Activated T-helper 2 cell treated with anti-CD3 and anti-CD28 coated beads, Interferon-gamma antibody, Interleukin-2, Interleukin-4, amounts not matched to agents 10 μg/mL and 5 μg/mL and 100 μg/mL, durations not matched to agents 14 hours and 24 hours and 36 hours (primary cell): ENCODE measurements at places on chromosomes 6 and 20.
A peak's percentile ranks its signal among the peaks of the same experiment; 100 is the strongest.

DNA sequence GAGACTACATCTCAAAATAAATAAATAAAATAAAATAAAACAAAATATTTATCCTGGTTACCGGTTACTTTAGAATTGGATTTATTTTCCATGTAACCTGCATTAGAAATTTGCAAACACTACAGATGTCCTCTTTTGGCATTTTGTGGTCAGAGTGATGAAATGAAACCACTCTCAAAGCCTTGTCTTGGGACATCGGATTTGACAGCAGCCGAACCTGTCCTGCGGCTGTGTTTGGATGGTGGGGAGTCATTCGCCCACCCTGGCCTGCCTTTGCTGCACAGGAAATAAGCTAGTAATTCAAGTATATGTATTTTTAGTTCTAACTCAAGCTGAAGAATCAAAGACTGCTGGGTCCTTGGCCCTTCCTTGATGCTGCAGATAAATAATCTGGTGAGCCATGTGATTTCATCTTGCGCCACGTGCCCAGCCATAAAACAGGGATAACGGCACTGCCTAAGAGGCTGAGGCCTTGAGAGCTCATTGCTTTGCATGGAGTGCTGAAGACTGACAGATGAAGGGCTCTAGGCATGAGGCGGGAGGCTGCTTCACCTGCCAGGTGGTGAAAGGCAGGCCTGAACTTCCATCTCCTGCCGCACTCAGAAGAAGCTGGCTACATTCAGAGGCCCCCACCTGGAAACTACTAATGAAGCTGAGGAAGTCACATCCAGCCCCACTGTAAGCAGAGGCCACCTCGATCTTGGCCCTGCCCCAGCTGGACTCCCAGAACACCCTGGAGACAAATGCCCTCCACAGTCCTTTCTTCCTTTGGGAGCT lies 76.9 kb downstream of the NOL4L start:
- no peak for DNase-seq

DNA sequence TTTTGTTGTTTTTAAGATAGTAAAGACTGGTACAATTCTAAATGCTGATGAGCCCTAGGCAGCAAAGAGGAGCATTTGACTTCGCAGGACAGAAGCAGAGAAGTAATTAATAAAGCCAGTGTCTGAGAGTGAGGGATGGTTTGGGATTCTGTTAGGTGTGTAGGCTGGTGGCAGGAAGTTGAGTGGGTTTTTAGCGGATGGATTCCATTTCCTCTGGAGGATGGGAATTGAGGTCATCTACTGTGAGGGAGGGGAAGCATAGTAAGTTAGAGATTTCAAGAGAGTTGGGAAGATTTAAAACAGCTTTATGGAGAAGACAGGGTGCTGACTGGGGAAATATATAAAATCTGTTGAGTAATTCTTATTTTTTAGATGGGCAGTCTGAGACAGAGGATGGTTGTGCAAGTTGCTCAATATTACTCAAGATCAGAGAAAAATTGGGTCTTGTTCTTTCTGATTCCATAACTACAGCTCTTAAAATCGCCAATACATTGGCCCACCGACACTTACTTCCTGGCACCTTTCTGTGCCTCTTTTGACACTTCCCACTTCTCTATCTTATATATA lies 48.8 kb downstream of the PRL start:
- no peak for DNase-seq

DNA sequence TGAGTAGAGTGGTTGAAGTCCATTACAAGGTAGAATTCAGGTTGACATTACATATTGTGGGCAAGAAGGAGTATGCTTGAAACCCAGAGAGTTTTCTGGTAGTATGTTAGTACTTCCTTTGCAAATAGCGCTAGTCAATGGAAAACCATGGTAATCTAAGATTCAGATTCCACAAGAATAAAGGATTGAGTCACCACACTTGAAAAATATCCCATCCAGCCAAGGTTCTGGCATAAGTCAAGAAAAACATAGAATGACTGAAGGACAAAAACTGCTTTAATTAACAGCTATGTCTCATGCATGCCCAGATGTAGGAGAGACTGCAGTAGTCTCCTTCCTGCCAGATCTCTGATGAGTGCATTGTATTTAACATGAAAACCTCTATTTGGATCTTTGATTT lies 469.8 kb downstream of the BMP2 start:
- no peak for DNase-seq

GRCh38 chr6:168145747-168146596 lies 67.0 kb upstream of the FRMD1 start:
- no peak for DNase-seq

GRCh38 chr6:90472716-90473115 lies 114.2 kb downstream of the MAP3K7 start:
- peak; percentile 57 for DNase-seq

- no peak for DNase-seq
Observed at GRCh38 chr6:82890240-82890639, 175.4 kb downstream of the UBE3D start.

DNA sequence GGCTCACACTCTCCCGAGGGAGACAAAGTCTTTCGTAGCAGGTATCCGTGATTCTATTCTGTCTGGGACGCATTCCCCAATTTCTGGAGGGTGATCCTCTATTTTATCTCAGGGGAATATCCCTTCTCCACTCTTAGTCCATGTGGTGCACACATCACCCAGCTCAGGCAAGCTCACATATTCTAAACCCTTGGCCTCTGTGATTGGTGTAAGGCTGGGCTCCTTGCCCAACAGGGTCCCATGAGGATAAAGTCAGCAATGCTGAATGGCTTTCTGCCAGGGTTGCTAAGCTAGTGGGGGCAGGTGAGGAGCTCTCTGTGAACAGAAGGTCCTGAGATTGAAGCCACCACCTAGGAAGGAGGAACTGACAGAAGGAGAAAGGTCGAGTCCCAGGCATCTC lies 137.2 kb downstream of the CDH26 start:
- no peak for DNase-seq

DNA sequence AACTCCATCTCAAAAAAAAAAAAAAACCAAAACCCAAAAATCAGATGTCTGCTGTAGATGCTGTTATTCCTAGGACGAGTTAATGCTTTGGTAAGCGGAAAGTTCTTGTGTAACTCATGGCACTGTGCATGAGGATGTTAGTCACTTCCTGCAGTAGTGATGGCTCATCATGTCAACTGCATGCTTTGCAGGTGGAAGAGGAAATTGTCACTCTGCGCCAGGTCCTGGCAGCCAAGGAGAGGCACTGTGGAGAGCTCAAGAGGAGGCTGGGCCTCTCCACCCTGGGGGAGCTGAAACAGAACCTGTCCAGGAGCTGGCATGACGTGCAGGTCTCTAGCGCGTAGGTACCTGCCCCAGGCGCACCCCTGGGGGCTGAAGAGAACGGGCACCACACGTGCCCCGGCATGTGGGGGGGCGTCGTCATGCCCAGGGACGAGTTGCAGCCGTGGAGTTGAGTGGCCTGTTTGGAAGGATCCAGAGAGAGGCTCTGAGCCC lies 8.5 kb downstream of the TPD52L2 start:
- peak; percentile 43 for DNase-seq

- DNase-seq = no peak
Observed at GRCh38 chr6:159862103-159862502, 28.7 kb upstream of the MAS1 start.

DNA sequence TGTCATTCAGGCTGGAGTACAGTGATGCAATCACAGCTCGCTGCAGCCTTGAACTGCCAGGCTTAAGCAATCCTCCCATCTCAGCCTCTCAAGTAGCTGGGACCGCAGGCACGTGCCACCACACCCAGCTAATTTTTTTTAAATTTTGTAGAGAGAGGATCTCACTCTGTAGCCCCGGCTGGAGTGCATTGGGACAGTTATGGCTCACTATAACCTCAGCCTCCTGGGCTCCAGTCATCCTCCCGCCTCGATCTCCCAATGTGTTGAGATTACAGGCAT lies 86.5 kb downstream of the SERAC1 start:
- DNase-seq = no peak

GRCh38 chr20:15967334-15967733 lies 605.9 kb downstream of the KIF16B start:
- DNase-seq = no peak

DNA sequence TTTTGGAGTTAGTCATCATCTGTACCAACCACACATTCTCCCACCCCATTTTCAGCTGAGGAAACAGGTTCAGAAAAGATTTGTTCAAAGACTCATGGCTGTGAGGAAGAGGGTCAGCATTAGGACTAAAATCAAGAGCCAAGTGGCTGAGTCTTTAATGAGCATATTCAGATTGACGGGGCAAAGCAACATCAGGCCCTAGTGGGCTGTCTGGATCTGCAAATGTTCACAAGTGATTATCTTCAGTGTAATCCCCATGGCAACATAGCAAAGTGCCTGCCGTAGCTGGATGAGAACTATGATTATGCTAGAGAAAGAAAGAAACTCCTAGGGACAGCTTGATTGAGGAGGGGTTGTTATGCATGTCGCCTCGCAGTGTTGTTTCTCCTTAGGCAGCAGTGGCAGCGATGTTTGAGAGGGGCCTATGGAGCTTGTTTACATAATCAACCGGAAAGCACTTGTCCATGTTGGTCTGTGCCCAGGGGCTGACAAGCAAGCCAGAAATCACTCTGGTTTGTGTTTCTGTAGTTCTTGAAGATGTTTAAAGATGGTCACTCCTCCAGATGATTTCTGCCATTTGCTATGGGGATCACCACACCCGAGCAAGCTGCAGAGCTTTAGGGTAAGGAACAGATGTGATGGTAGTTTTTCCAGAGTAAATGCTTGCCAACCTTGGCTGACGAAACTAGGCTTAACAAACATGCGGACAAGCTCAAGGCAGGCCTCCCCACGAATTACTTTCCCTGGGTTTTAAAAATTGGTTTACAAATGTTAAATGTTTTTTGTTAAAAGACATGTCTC lies 124.3 kb upstream of the MLIP start:
- DNase-seq = no peak

GRCh38 chr6:134436281-134436815 lies 118.4 kb upstream of the SGK1 start:
- peak; percentile 64 for DNase-seq

GRCh38 chr20:38200646-38201045 lies 35.6 kb upstream of the TGM2 start:
- no peak for DNase-seq

- no peak for DNase-seq
Observed at GRCh38 chr6:14622085-14622484, 504.5 kb downstream of the CD83 start.

- DNase-seq = no peak
Observed at GRCh38 chr6:63805808-63806572, 170.4 kb downstream of the PHF3 start.

DNA sequence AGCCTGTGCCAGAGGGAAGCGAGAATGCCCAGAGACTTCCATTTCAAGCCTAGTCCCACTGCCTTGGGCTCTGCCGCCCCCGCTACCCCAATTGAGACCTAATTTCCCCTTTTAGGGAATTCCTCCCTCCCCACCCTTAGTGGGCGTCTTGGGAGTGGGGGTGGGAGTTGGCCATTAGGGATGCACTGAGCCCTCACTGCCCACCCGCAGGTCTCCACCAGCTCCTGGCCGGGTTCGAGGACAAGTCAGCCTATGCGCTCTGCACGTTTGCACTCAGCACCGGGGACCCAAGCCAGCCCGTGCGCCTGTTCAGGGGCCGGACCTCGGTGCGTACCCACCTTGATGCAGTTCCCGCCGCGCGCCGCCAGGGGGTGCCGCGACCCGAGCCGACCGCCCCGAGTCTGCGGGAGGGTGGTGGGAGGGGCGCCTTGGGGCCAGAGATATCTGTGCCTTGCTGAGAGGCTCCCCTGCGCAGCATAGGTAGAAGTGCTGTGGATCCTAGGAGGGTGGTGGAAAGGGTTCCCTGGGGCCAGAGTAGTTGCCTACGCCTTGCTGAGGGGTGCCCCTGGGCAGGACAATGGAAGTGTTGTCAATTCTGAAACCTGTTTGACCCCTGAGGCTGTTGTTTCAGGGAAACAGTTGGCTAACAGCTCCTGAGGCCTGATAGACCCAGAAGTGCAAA lies 9.2 kb downstream of the ITPA start:
- peak; percentile 60 for DNase-seq

DNA sequence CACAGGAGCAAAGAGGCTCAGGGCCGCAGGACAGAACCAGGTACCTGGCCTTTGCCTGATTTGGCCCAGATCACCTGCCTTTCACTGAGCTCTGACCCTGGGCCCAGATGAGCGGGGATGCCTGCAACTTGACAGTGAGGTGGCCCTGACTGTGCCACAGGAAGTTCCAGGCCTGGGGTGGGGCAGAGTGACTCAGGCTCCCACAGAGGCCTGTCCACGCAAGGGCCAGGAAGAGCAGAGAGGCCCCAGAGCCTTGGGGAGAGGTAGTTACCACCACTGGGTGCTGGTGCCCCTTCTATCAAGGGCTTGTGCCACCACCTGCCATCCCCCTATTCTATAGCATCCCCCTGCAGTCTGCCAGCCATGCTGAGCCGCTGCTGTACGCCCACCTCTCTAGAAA lies 4.1 kb upstream of the NOL4L start:
- DNase-seq = no peak

- DNase-seq = no peak
Observed at GRCh38 chr6:136031982-136032381, 180.5 kb downstream of the PDE7B start.

- no peak for DNase-seq
Observed at GRCh38 chr20:25284131-25284601, 36.3 kb downstream of the PYGB start.

- no peak for DNase-seq
Observed at GRCh38 chr6:22827760-22828159, 258.4 kb downstream of the HDGFL1 start.

DNA sequence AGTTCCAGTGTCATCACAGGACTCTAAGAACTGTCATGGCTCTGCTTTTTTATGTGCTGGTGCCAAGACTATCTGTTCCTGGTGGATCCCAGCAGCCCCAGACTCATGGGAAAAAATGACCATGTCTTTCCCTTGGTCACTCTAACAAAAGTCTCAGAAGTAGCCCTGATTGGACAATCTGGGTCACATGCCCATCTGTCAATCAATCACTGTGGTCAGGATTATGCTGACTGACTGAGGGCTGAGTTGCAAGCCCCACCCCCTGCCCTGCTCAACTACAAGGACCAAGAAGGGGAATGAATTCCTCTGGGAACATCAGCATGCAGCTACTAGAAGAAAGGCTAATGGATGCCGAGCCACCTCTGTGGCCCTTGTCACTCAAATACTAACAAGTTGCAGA lies 91.6 kb downstream of the EDN3 start:
- DNase-seq = no peak

GRCh38 chr6:90253631-90254030 lies 43.0 kb downstream of the BACH2 start:
- DNase-seq = no peak

DNA sequence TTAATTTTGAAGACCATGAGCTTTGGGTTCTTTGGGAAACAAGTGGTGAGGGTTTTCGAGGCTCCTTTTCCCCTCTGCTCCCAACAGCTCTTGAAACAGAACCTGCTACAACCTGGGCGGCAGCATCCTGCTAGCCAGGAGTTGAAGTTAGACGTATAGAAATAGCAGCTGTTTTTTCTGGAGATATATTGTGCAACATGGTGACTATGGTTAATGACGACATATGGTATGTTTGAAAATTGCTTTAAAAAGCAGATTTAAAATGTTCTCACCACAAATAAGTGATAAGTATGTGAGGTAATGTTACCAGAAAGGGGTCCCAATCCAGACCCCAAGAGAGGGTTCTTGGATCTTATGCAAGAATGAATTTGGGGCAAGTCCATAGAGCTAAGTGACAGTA lies 138.9 kb downstream of the PDE7B start:
- no peak for DNase-seq
